Substantia nigra (tissue), 51 donors: ENCODE measurements at places on chromosomes 1 and 21.

- DNase-seq: no peak
Measured at GRCh38 chr1:26705788-26706311, 10.0 kb downstream of the ARID1A start.

DNA sequence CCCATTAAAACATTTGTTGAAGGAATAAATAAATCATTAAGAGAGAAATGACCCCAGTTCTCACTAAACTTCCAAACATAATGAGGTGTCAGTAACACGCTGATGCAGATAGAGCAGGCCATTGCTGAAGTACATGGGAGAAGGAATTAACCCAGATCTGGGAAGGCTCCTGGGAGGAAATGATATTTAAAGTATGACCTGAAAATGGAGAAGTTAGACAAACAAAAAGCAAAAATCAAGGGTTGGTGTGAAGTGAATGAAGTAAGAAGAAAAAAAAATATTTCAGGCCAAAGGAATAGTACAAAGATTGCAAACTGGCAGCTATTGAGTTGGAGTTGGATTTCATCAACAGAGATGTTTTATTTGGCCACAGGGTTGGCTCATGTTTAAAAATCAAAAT, 71.4 kb downstream of the RGS2 start:
- DNase-seq: no peak

DNA sequence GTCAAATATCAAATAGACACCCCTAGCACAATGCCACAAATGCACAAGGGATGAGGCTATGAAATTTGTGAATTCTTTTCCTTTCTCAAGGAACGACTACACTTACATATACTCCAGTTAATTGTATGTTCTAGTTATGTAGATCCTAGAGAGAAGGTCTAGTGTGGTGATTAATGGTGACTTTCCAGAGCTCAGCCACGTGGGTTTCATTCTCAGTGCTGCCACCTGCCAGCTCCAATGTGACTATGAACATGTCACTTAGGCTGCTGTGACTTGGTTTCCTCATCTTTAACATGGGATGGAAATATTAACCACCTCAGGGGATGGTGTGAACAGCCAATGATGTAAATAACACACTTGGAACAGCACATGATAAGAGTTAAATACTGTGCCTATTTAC, 138.3 kb downstream of the APP start:
- no peak for DNase-seq

DNA sequence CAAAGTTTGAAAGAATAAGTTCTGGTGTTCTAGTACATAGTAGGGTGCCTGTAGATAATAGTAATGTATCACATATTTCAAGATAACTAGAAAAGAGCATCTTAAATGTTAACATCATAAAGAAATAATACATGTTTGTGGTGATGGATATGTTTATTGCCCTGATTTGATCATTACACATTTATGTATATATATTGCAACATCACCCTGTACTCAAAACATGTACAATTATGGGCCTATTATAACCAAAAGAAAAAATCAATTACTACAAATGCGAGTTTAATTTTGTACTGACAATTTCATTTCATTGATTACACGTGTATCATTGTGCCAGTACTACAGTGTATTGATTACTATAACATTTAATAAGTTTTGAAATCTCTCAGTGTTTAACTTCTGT, 609.2 kb upstream of the BRINP3 start:
- no peak for DNase-seq

DNA sequence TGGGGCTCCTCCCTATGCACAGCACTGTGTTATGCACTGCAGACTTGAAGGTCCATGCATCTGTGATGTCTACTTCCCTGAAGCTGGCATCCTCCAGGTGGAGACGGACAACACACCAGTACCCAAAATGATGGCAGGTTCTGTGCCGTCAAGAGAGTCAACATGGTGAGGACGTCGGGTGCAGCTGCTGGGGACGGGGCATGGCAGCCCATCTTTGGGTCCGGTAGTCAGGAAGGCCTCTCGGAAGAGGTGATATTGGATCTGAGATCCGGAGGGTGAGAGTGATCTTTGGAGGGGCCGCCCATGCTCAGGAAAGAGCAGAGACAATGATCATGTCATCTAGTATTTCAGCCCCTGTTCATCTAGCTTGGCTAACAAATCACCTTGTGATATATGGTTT, 104.1 kb downstream of the RIPK4 start:
- no peak for DNase-seq

DNA sequence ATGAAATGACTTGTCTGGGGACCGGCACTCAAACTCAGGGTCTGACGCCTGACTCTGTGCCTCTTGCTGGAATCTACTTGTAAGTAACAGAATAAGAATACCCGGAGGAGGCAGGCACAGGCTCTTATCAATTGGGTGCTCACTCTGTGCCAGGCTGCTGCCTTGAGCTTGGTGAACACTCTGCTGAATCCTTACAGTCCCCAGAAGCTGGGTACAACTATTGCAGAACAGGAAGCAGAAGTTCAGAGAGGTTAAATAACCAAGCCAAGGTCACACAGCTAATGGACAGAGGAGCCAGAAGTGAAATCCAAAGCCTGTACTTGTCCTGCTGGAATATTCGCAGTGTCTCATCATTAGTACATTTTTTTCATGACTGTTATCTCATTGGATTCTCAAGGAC, 86.0 kb downstream of the EPHB2 start:
- no peak for DNase-seq

GRCh38 chr1:27257155-27257554, 22.7 kb downstream of the WDTC1 start:
- DNase-seq: no peak

- no peak for DNase-seq
Measured at GRCh38 chr1:168921629-168922028, 184.9 kb upstream of the ATP1B1 start.

DNA sequence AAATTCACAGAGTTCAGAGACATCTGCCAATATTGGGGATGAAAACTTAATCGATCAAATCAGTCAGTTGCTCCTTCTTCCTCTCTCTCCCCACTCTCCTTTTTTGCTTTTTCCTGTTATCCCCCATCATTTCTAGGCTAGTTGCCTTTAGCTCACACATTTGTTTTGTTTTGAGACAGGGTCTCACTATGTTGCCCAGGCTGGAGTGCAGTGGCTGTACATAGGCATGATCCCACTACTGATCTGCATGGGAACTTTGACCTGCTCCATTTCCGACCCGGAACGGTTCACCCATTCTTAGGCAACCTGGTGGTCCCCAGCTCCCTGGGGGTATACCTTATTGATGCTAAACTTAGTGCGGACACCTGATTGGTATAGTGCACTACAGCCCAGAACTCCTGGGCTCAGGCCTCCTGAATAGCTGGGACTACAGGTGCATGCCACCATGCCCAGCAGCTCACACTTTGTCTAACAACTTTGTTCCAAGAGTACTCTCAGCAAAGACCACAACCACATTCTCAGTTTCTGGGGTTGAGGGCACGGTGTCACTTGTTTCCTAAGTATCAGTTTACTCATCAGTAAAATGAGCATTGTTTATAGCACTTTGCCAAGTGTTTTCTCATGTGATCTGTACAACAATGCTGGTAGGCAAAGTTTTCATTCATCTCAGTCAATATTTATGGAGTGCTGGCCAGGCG, 6.7 kb upstream of the ELOA start:
- DNase-seq: no peak

DNA sequence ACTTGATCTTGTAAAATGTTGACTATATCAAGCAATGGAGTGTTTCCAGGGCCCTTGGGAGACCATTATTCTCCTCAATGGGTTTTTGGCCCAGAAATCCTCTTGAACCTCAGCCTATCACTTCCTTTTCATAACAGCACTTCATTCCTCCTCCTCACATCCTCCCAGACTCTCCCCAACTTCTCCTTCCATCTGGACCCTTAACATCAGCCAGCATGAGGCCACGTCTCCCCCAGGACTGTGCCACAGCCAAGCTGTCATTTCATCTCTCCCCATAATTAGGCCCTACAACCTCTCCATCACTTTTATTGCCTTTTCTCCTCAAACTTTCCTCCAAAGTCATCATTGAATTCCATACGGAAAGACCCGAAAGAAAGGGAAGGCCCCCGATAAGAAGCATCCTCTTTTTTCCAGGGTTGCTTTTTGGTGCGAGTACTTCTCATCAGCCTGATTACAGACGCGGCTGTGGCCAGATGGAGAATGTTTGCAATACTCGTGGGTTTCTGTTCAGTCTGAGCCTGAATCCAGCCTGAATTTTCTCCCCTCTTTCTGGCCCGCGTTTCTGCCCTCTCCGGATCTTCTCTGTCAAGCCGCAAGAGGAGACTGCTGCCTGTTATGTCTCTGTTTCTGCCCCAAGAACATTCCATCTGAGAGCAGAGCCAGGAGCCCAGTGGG, 52.7 kb upstream of the SLC25A33 start:
- DNase-seq: no peak

- DNase-seq: no peak
Measured at GRCh38 chr1:48676822-48677221, 99.9 kb downstream of the BEND5 start.

GRCh38 chr1:169329383-169329782, 38.2 kb downstream of the NME7 start:
- DNase-seq: no peak

DNA sequence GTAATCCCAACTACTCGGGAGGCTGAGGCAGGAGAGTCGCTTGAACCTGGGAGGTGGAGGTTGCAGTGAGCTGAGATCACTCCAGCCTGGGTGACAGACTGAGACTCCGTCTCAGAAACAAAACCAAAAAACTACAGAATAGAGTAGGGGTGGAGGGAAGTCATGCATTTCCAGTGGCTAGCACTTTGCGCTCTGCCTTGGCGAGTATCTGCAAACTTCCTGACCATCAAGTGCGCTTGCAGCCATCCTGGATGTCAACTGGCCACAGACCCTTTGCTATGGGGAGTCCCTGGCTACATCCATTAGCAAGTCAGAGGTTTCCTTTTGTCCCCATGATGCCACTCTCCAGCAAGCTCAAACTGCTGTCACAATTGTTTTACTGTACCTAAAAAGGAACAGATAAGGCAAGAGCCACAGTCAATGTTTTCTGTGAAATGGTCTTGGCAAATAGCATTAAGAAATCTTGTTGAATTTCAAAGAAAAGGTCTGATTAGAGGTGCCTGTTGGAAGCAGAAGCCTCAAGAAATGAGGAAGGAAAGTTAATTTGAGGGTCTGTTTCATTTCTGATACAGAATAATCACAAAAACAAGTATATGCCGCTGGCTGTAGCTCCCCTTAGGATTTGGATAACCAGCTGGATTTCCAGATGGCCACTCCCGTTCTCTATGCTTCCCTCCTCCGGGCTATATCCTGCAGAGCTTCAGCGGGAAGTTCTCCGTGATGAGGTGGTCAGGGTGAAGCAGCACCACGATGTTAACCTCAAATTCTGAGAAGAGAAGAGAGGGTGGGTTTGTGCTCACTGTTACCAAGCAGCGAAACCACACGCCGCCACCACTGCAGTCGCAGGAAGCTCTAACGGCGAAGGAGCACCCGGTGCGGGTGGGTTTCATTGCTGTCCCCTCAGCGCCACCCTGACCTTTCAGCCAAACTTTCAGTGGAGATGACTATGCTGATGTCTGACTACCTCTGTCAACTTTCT, 42.0 kb downstream of the VPS26C start:
- DNase-seq: no peak

DNA sequence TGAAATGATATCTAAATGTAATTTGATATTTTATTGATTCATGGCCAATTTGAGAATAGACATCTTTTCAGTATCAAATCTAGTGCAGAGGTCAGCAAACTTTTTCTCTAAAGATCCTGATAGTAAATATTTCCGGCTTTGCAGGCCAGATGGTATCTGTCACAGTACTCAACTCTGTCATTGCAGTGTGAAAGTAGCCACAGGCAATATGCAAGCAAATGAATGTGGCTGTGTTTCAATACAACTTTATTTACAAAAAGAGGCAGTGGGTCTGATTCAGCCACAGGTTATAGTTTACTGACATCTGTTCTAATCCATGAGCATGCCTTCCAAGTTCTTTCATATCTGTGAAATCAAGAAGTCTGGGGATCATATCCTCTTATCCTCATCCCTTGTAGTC, 221.2 kb downstream of the PRDM2 start:
- no peak for DNase-seq

DNA sequence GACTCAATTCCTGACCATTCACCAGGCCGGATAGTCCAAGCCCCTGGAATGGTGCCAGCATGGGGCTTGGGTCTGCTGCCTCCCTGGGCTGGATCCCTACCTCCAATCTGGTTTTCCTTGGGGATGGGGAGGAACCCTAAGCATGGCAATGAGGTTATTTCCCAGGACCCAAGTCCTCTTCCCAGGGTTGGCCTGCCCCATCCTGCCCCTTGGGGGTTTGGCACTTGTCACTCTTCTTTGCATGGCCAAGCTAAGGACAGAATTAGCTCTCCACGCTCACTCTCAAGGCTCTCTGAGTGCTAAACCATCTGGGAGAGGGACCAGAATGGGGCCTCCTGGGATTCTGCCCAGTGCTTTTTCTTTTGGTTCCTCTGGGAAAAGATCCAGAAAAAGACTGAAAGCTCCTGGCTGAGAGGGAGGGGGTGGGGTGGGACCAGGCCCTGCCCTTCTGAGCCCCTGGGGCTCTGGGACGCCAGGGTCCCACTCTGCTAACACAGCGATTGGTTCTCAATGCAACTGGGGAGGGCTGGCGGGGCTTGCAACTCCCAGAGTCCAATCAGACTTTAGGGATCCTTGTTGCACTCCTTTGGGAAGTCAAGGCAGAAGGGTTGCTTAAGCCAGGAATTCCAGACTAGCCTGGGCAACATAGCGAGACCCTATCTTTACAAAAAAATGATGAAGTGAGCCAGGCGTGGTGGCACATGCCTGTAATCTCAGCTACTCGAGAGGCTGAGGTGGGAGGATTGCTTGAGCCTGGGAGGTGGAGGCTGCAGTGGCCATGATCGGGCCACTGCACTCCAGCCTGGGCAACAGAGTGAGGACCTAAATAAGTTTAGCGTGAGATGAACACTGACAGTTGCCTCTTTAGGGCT, 52.7 kb downstream of the DHRS3 start:
- DNase-seq: peak; percentile 61

DNA sequence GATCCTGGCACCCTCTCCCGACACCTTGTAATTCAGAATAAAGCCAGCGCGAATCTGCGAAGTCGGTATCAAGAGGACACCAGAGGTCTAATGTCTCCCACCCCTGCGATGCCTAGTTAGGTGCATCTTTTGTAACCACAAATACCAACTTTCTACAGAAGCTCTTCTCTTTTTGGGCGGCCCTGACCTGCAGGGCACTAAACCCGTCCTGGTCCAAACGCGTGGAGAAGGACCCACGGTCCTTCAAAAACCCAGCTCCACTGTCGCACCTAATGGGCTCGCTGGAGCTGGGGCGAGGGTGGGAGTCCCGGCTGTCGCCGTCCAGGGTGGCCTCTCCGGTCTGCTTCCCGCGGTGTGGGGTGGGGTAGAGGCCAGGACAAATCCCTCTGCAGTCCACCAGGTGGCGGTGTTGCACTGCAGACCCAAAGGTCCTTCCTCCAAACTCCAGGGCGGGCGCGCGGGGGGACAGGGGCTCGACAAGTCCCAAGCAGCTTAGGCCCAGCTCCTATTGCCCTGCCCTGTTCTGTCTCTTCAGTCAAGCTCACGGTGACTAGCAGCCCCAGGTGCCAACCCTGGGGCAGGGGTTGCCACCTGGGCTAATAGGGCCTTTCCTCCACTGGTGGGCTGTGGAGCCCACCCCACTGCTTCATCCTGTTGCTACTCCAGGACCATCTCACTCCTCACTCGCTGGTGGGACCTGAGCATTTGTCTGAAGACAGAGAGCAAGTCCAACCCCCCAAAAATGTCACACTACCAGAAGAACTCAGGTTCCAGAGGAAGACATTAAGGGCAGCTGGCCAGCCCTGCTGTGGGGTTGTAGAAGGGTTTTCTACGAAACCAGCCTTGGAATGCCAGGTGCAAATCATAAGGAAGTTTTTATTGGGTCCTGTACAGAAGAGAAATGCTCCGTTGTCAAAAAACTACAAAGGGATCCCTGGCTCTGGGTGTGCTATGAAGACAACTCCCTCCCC, 2.8 kb downstream of the HES3 start:
- peak; percentile 73 for DNase-seq
